ENCODE measurements at places on chromosomes 2 and 18.

DNA sequence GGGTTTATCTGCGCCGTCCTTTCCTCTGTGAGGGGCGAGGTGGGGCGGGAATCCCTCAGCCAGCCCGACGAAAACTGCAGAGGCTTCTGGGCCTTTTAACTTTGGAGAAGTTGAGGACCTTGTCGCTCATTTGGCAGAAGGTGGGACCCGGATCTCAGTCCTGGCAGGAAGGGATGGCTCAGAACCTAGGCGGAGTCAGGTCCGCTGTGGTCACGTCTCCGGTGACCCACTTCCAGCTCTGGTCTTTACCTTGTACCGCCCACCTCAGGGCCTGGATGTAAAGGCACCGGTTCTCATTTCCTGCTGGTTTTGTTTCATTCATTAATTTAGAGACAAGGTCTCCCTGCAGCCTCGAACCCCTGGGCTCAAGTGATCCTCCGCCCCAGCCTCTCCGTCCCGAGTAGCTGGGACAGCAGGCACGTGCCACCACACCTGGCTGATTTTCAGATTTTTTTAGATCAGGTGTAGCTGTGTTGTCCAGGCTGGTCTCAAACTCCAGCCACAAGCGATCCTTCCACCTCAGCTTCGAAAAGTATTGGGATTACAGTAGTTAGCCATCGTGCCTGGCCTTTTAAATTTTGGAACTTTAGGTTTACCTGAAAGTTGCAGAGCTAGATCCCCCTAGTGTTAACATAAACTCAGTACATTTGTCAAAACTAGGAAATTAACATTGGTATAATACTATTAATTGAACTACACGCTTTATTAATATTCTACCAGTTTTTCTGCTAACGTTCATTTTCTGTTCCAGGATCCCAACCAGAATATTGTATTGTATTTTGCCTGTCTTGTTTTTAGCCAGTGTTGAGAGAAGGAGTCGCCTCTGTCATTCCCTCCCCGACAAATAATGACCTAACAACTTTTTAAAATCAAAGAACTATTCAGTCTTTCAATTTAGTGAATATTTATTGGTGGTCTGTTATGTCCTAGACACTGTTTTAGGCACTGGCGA lies 852 bp downstream of the POLI start:
- DNase-seq = no peak

DNA sequence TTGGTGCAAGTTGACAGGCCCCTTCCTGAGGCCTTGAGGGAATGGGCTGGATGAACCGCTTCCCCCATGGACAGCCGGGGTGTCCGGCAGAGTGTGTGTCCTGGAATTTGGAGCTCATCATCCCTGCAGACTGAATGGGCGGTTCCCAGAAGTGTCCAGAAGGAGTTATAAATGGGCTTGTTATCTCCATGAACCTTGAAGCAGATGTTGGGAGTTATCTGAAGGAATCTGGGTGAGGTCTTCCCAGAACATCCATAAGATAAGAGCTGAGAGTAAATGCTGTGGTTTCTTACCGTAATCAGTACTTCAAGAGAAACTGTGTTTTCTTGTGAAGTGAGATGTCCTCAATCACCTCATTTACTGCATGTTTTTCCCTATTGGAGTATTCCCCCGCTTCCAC lies 21.1 kb downstream of the PLB1 start:
- DNase-seq = no peak

GRCh38 chr2:111624411-111625156 lies 259.4 kb downstream of the ANAPC1 start:
- no peak for DNase-seq

- no peak for DNase-seq
Measured at GRCh38 chr2:189782221-189782671, 1.9 kb downstream of the ORMDL1 start.

- no peak for DNase-seq
Measured at GRCh38 chr18:56580026-56580425, 58.4 kb downstream of the TXNL1 start.

- DNase-seq = no peak
Measured at GRCh38 chr2:114488841-114489530, 46.5 kb downstream of the DPP10 start.

- peak; percentile 73 for DNase-seq
Measured at GRCh38 chr2:135004005-135004746, 43.1 kb downstream of the MAP3K19 start.
